ENCODE measurements at places on chromosomes 1 and 21.
A peak's percentile ranks its signal among the peaks of the same experiment; 100 is the strongest.

GRCh38 chr1:248792342-248792741 lies 33.4 kb downstream of the SH3BP5L start:
- no peak for DNase-seq

DNA sequence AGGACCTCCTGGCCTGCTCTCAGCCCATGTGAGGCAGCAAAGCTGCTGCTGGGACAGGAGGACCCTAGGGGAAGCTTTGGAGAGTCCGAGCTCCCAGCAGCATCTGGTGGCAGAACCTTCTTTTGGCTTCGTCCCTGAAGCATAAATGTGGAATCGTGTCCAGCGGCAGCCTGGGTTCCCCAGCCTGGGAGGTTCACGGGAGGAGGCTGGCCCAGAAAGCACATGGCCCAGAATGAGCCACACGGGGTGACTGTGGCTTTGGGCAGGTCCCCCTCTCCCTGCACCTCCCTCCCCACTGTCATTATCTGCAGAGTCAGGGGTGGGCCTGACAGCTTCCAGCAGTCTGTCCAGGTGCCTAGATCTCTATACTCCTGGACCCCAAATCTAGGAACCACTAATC lies 318.1 kb upstream of the VAMP3 start:
- no peak for DNase-seq

DNA sequence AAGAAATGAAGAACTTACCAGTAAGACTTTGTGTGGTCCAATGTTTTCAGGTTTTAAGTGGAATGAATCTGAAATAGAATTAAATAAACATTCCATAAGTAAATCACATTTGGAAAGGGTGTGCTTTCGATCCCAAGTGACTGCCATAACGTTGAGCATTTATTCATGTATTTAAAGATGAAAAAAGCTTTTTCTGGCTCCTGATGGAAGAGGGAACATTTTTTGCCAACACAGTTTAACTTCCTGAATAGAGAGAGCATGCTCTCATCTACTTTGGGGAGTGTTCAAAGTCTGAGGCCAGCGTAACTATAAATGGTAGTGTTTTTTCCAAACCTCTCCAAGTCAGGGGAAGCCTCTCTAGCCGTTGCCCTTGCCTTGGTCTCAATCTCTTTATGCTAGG lies 55.8 kb downstream of the GNG12 start:
- no peak for DNase-seq

DNA sequence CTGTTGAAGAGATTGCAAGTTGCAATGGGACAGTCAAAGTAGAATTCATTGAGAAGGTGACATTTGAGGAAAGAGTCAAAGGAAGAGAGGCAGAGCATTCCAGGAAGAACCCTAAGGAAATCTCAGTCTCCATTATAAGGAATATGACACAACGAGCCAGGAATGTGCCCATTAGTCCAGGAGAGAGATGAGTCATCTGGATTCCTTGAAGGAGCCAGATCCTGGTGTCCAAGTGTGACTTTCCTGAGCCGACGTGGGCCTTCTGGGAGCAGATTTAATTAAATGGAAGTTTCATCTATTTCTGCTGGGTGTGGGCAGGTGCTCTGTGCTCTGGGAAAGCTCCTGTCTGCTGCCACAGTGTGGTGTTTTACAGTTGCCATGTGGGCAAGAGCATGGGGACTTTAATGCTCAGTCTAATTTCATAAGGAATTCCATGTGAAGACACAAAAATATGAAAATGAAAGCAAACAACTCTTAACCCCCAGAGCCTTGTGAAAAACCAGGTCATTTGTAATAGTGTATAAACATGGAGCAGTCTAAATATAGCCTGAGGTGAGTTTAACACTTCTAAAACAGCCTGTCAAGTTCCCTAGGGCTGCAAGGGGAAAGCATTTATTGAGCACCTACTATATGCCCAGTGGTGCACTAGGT lies 111.4 kb upstream of the ARTN start:
- DNase-seq: peak; percentile 75

DNA sequence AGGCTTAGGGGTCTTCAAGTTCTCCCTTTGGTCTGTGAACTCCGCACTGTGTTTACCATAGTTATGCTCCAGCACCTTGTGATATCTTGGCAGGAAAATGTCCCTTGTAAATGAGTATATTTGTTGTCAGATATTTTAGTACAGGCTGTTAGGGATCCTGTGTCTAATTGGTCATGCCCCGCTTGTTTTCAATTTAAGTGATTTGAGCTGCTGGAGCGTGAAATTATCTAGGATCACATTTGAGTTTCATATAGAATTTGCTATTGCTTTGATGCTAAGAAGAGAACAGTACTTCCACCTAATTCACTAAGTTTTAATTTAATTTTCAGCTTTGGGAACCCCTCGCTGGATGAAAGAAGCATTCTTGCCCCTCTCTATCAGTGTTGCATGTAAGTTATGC lies 15.4 kb upstream of the TOR3A start:
- DNase-seq: no peak

- DNase-seq: no peak
These were observed 18.6 kb downstream of the CD247 start for GRCh38 chr1:167499664-167500101.

DNA sequence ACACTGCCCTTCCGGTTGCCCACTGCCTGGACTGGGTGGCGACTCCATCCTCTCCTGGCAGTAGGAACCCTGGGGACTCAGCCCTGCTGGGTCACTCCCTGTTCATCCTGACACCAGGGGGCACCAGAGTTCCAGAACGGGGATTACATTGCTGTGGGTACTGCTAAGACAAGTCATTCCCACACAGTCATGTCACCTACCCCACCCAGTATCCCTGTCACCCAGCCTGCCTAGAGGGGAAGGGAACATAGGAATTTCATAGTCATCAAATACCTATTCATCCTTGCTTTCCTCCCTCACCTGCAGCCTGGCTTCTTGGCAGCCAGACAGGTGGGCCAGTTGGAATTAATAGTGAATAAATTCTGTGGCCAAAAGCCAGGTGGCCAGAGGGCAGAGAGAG lies 9.8 kb upstream of the SFN start:
- peak; percentile 82 for DNase-seq

GRCh38 chr1:65429078-65429477 lies 8.6 kb downstream of the LEPR start:
- no peak for DNase-seq

DNA sequence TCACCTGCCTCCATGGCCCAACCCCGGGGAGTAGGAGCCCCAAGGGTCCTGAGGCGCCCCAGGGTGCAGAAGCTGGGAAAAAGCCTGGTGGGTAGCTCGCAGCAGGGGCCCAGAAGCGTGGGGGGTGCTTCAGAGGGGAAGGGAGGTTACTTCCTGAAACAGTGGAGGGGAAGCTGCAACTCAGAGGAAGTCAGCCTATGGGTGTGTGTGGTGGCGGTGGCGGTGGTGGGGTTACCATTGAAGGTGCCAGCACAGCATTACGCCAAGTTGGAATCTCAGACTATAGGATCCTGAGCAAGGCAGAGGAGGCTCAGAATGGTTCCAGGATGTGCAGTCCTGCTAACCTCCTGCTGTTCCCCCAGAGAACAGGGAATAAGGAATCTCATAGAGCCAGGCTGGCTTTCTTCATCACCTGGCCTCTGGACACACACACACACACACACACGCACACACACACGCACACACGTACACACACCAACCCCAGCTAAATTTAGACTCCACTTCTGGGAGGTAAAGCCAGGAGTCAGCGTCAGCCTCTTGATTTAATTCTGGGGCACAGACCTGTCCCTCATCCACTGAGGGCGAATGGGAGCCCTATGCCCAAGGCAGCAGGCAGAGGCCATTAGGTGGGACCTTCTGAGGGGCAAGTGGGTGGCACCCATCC lies 1.3 kb downstream of the DENND4B start:
- peak; percentile 70 for DNase-seq

DNA sequence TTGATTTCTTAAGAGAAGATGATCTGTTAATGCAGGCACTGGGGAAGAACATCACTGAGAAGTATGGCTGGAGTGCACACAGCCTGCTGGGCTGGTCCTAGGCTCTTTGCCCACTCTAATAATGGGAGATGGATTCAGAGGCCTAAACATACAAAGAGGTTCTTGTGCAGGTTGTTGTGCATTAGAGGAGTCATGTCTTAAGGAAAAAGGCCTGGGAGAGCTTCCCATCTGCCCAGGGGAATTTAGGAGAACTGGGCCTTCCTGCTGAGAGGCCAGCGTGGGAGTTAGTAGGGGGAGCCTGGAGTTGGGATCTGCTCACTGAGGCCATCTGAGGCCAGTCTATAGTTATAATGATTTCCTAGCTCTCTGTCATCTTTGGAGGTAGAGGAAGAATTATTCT lies 126.7 kb downstream of the TLR5 start:
- no peak for DNase-seq

GRCh38 chr1:42290130-42290529 lies 44.9 kb downstream of the FOXJ3 start:
- DNase-seq: no peak

DNA sequence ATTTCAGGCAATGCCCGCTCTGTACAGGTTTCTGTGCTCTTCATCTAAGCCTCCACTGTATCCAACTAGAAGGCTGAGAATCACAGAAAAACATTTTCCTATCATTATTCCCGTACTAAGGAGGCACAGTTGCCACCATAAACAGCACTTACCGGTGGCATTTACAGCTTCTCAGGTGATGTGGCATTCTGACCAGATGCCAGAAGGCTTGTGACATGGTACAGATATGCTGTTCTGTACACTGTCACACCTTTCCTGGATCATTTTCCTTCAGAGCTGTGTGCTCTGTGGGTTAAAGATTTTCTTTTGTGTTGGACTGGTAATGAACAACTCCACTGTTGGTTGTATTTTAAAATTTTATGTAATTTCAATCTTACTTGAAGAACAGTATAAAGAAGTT lies 4.0 kb upstream of the UAP1 start:
- DNase-seq: no peak

- no peak for DNase-seq
These were observed 837 bp downstream of the NUDC start for GRCh38 chr1:26922431-26922729.

DNA sequence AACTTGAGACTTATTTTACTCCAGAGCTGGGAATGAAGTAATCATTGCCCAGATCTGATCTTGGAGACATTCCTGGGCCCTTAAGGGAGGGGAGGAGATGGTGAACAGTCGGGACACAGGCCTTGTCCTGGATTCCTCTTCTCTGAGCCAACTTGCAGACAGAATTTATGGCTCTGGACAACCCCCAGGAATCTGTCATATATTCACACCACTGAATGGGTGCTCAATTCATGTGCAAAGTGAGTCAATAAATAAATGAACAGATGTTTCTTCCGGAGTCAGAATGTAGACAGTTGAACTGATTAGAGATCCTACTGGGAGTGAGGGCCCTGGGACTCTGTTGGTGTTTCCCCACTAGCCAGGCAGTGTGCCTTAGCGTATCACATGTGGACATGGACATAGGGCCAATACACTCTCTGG lies 2.6 kb downstream of the TUFT1 start:
- no peak for DNase-seq

- DNase-seq: no peak
These were observed 283.0 kb downstream of the PAPPA2 start for GRCh38 chr1:176745945-176746344.

DNA sequence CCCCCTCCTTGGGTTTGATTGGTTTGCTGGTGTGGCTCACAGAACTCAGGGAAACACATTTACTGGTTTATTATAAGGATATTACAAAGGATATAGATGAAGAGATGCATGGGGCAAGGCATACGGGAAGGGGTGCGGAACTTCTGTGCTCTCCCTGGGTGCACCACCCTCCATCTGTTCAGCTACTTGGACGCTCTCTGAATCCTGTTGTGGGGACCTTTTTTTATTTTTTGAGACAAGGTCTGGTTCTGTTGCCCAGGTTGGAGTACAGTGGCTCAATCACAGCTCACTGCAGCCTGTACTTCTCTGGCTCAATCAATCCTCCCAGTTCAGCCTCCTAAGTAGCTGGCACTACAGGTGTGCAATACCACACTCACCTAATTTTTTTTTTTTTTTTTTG lies 7.4 kb downstream of the LURAP1 start:
- DNase-seq: no peak

DNA sequence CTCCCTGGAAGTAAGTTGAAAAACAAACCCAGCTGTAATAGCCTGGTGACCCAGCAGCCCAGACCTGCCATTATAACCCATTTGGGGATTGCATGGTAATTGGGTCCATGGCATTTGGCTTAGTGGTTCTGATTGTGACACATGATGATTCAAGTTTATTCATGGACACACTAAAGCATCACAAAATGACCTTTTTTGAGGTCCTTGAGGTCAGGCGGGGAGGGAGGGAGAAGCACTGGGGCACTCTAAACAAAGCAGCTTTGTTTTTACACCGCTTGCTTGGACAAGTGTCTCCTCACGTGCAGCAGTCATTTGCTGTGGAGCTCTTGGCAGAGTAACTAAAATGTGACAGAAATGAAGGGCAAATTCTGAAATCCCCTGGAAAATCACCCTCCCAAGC lies 241.0 kb upstream of the SGIP1 start:
- no peak for DNase-seq

GRCh38 chr1:115991909-115992308 lies 15.6 kb downstream of the SLC22A15 start:
- DNase-seq: no peak

DNA sequence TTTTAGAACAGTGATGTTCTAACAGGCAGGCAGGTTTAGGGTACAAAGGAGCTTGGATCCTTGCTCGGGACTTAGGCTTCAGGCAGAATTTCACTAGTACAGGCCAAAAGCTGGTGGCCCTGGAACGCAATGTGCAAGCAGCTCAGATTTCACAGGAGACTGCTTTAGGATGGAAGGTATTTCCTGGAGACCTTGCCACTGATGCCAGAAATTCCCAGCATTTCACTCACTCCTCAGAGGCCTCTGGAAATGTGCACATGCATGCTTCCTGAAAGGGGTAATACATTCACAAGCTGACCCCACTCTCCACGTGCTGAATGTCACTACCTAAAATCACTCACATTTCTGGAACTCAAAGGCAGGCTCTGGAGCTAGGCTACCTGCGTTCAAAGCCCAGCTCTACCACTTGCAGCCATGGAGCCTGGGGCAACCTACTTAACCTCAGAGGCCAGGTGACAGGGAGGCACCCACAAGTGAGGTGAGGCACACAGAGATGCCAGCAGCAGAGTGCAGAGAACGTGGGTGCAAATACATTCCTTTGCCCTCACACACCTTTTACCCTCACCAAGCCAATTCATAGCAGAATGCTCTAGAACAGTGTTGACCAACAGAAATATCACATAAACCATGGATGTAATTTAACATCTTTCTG lies 56.5 kb downstream of the CDC7 start:
- DNase-seq: no peak

- DNase-seq: no peak
These were observed 8.0 kb downstream of the C1orf167 start for GRCh38 chr1:11770011-11770410.

DNA sequence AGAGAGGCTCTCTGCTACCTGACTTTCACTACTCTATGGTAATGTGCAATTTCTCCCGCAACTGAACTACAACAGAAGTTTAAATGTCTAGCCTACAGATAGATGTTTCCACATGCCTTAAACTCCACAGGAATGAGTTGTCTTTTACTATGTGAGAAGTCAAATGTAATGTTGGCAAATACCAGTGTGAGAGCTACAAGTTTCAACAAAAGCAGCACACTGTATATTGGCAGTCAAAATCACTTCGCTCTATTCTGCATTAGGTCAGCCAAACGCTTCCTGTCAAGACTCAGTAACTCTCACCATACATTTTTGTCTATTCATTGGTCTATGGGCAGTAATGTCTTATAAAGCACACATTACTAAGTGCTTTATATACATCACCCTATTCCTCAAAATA lies 41.9 kb downstream of the LUZP1 start:
- DNase-seq: peak; percentile 85

GRCh38 chr1:185674201-185674600 lies 60.0 kb upstream of the HMCN1 start:
- no peak for DNase-seq
